CD4-positive, alpha-beta memory T cell (primary cell): ENCODE measurements at places on chromosomes 7 and 10. TPM values are rescaled to one million over a fixed set of nuclear protein-coding genes. Genes with fewer than 3 reads are reported as not detected.

SAMD9 gene
- 56.6 TPM for total RNA-seq

CTTNBP2 gene
- not detected for total RNA-seq

RET gene
- not detected for total RNA-seq

DRGX gene
- not detected for total RNA-seq

SUV39H2 gene
- 5.7 TPM for total RNA-seq

AKR1C3 gene
- total RNA-seq: 4.0 TPM

IFT22 gene
- 2.6 TPM for total RNA-seq

UNC5B gene
- total RNA-seq: not detected

CDC14C gene
- total RNA-seq: not detected

CALY gene
- total RNA-seq: 7.2 TPM

ARHGAP21 gene
- 28.0 TPM for total RNA-seq

GHRHR gene
- total RNA-seq: not detected

RTKN2 gene
- total RNA-seq: 11.0 TPM

ACTL6B gene
- not detected for total RNA-seq

SPDYE2 gene
- 0.20 TPM for total RNA-seq

PRRT4 gene
- 0.58 TPM for total RNA-seq

PLA2G12B gene
- not detected for total RNA-seq

FGFBP3 gene
- total RNA-seq: 6.5 TPM

GIMAP1 gene
- 93.7 TPM for total RNA-seq

TMEM229A gene
- total RNA-seq: not detected

MUC12 gene
- total RNA-seq: not detected

RPEL1 gene
- not detected for total RNA-seq

DOCK1 gene
- 0.17 TPM for total RNA-seq

ZPBP gene
- not detected for total RNA-seq

UTF1 gene
- not detected for total RNA-seq

SLC16A12 gene
- total RNA-seq: not detected

GTPBP4 gene
- 46.0 TPM for total RNA-seq

ACSM6 gene
- not detected for total RNA-seq

MTG1 gene
- total RNA-seq: 65.4 TPM

CLDN4 gene
- total RNA-seq: not detected

ELN gene
- total RNA-seq: not detected

ITGB8 gene
- 0.11 TPM for total RNA-seq

GRM3 gene
- total RNA-seq: not detected

OR13A1 gene
- total RNA-seq: not detected

SLC39A12 gene
- total RNA-seq: not detected

FAM221A gene
- total RNA-seq: 6.8 TPM

BMS1 gene
- total RNA-seq: 18.9 TPM

HPSE2 gene
- total RNA-seq: not detected

CCL26 gene
- not detected for total RNA-seq

GCK gene
- 0.33 TPM for total RNA-seq

GRID2IP gene
- 0.47 TPM for total RNA-seq

FZD1 gene
- 0.08 TPM for total RNA-seq

CRYGN gene
- total RNA-seq: not detected

MYH16 gene
- total RNA-seq: not detected

SORBS1 gene
- total RNA-seq: 0.67 TPM

CH25H gene
- not detected for total RNA-seq

CISD1 gene
- 13.7 TPM for total RNA-seq

HABP2 gene
- total RNA-seq: not detected

NODAL gene
- not detected for total RNA-seq

GBX1 gene
- not detected for total RNA-seq
